ENCODE measurements at places on chromosomes 7 and 10.

DNA sequence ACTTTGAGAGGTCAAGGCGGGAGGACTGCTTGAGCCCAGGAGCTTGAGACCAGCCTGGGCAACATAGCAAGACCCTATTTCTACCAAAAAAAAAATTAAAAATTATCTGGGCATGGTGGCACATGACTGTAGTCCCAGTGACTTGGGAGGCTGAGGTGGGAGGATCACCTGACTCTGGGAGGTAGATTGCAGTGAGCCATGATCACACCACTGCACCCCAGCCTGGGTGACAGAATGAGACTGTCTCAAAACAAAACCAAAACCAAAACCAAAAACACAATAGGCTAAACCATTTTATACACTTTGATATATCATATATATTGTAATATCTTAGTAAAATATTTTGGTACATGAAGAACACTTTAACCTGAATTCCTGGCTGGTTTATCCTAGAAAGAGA, 101.6 kb downstream of the RAPGEF5 start:
- no peak for DNase-seq

- DNase-seq: no peak
Measured at GRCh38 chr10:60463746-60464145, 74.1 kb upstream of the ANK3 start.

- DNase-seq: no peak
Measured at GRCh38 chr10:16116404-16117304, 256.3 kb upstream of the MINDY3 start.

- DNase-seq: no peak
Measured at GRCh38 chr10:14688606-14689005, 86.1 kb downstream of the FAM107B start.

Data from stimulated activated effector memory CD8-positive, alpha-beta T cell treated with anti-CD3 and anti-CD28 coated beads, Interleukin-12 subunit alpha, Interleukin-12 subunit beta, amount 100 ng/mL, for 72 hours (primary cell).